ENCODE measurements at places on chromosomes 16 and 17.

GRCh38 chr17:71938340-71939010 lies 182.3 kb upstream of the SOX9 start:
- DNase-seq: no peak

- no peak for DNase-seq
Measured at GRCh38 chr17:40058186-40058784, 4.1 kb upstream of the MED24 start.

- no peak for DNase-seq
Measured at GRCh38 chr17:42900460-42901331, at the start of gene G6PC1. TSS of gene G6PC1 (plus strand) at chr17:42900799. CDS start at chr17:42900877, 78 bp downstream.

DNA sequence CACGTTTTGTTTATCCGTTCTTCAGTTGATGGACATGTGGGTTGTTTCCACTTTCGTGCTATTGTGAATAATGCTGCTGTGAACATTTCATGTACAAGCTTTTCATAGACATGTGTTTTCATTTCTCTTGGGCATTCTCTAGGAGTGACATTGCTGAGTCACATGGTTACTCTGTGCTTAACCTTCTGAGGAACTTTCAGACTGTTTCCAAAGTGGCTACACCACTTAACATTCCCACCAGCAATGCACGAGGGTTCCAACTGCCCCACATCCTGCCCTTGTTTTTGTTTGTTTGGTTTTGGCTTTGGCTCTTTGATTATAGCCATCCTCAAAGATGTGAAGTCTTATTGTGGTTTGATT lies 14.2 kb upstream of the PEMT start:
- no peak for DNase-seq

GRCh38 chr17:65783845-65784334 lies 222.4 kb upstream of the AXIN2 start:
- peak; percentile 96 for DNase-seq

- DNase-seq: peak; percentile 9
Measured at GRCh38 chr17:16027708-16028584, 28.3 kb downstream of the TTC19 start.

DNA sequence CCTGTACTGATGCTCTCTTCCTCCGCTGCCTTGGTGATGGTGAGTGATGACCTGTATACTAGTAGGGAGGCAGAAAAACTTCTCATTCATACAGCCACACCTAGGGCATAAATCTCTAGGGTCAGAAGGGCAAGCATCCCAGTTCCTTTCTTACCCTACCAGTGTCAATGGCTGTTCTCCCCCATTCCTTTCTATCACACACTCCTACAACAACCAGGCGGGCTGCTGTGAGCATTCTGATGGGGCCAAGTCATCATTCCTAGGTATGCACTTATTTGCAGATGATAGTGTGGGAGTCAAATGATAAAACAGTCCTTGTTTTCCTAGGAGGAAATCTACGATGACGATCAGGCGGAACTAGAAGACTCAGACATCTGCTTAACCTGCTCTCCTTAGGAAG lies 14.0 kb upstream of the SLC6A4 start:
- no peak for DNase-seq

GRCh38 chr17:32283745-32284201 lies 18.1 kb downstream of the RHBDL3 start:
- DNase-seq: no peak

GRCh38 chr17:63592797-63593196 lies 7.9 kb upstream of the TACO1 start:
- DNase-seq: no peak

GRCh38 chr17:63434951-63435571 lies 11.0 kb downstream of the CYB561 start:
- no peak for DNase-seq

DNA sequence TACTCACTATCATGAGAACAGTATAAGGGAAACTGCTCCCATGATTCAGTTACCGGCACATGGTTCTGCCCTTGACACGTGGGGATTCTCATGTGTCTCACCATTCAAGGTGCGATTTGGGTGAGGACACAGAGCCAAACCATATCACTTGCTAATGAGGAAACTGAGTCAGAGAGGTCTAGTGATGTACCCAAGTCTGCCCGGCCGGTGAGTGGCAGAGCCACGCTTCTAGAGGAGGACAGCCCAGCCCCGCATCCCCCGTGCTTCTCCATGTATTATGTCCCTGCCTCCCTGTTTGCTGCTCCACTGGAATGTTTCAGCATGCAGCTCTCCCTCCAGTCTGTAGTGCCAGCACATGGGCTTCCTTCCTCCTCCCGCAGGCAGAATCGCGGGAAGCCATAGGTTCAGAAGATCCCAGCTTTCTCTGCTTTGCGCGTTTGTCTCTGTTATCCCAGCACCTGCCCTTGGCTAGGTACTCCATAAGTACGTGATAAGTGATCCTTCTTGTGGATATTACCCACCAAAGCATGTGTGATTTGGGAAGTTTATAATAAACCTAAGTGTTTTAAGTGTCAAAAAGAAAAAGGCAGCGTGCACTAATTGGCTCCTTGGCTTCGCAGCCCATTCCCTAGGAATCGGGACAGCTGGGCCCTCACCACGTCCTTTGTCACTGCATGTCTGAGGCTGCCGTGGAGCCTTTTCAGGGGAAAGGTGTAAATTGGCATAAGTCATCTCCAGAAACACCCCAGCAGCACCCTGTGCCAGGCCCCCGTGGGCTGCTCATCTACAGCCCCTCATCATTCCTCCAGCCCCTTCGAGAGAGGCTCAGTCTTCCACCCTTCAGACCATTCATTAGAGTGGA lies 103.8 kb downstream of the CLEC16A start:
- no peak for DNase-seq

DNA sequence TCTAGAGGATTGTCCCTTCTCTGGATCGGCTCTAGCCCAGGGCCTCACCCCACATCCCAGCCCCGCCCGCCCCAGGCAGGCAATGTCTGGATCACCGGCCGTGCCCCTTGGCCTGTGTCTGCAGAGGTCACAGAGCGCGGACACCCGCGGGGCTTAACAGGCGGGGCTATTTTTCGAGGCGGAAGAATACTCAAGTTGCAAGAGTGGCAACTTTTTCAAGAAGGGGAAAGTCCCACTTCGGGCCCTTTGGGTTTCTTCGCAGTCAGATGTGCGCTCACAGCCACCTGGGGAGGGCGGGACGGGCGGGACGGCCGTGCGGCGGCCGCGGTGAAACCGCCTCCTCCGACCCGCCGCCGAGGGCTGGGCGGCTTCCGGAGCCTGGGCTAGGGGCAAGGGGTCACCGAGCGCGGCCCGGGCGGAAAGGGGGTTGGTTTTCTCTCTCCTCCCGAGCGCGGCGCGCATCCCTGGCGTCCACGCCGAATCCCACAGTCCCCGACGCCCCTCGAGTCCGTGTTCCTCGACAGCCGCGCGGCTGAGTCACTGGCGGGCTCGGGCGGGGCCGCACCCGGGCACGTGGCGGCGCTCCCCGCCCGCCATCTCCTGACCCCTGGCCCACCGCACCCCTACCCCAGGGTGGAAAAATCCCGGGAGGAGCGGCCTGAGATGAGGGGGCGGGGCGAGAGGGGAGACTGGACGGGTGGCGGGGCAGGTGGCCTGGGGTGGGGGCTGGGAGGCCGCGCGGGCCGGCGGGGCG lies 1.2 kb upstream of the PFN1 start:
- peak; percentile 69 for DNase-seq

DNA sequence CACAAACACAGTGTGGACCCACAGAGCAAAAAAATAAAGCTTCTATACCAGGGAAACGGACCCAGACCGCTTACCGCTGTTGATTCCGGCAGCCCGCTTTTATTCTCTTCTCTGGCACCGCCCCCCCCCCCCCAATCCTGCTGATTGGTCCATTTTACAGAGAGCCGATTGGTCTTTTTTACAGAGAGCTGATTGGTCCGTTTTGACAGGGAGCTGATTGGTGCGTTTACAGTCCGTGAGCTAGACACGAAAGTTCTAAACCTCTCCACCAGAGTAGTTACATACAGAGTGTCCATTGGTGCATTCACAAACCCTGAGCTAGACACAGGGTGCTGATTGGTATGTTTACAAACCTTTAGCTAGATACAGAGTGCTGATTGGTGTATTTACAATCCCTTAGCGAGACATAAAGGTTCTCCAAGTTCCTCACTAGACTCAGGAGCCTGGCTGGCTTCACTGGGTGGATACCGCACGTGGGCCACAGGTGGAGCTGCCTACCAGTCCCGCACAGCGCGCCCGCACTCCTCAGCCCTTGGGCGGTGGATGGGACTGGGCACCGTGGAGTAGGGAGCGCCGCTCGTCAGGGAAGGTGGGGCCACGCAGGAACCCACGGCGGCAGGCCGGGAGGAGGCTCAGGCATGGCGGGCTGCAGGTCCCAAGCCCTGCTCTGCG lies 92.4 kb downstream of the HAPSTR1 start:
- no peak for DNase-seq

DNA sequence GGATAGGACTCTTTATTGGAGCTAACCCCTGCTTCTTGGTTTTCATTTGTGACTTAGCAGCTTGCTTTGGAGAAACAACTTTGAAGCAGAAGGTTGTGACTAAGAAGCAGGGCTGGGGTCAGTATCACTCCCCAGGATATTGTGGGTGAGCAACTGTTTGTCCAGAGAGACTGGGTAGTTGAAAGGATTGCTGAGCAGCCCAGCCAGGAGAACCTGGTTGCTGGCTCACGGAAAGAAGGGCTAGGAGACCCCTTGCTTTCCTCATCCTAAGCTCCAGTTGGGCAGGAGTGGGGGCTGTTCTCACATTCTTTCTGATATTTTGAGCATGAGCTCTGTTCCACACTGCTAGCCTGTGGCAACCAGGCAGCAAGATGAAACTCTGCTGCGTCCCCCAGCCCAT lies 151.2 kb downstream of the CBLN1 start:
- DNase-seq: no peak

- no peak for DNase-seq
Measured at GRCh38 chr17:39927929-39928857, 661 bp downstream of the LRRC3C start.

- no peak for DNase-seq
Measured at GRCh38 chr17:79691931-79692330, 38.8 kb upstream of the ENPP7 start.

- no peak for DNase-seq
Measured at GRCh38 chr16:5639531-5639930, 541.9 kb upstream of the EEF2KMT start.

GRCh38 chr16:89278441-89279240 lies 61.1 kb downstream of the ZNF778 start:
- DNase-seq: no peak

DNA sequence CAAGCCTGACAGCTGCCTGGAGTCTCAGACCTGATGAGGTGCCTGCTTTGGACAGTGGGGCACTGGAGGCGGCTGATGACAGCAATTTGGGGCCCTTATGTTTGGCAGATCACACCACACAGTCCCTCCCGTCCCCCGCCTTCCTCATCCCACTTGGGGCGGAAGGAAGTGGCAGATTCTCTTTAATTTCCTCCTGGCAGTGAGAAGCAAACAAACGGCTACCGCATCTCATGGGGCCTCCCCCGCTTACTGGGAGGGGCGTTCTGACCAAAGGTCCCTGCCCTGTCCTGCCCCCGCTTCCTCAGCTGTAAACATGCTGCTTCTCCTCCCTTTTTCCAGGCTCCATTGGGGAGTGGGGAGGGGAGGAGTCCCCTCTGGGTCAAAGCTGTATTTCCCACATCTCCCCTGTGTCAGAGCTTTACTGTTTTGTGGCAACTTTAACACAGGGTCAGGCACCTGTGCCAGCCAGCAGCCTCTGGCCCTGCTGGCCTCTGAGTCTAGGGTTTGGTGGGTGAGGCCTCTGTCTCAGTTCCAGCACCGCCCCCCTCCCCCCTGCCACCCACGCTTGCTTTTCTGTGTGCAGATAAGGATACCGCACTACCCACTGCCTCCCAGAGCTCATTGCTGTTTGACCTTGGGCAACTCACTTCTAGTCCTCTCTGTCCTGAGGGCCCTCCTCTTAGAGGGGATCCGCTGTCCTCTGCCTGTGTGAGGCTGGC lies 5.4 kb upstream of the NFATC3 start:
- peak; percentile 77 for DNase-seq

DNA sequence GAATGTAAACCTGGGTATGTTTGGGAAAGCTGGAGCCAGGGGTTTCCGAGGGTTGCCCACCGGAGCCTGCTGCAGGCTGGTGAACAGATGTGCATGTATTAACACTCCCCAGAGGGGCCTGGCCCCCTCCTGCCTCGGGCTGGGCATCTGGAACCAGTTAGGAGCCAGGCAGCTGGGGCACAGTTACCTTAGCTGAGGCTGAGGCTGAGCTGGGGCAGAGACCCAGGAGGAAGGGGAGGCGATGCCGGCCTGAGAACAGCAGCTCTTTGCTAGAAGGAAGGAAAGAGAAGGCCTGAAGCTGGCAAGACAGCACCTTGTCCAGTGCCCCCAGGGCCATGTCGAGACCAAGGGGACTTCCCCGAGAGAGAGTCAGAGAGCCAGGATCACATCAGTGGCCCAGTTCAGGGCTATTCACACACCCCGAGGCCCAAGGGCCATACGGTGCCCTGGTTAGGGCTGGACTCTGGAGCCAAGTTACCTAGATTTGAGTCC lies 65.8 kb downstream of the RMI2 start:
- no peak for DNase-seq

DNA sequence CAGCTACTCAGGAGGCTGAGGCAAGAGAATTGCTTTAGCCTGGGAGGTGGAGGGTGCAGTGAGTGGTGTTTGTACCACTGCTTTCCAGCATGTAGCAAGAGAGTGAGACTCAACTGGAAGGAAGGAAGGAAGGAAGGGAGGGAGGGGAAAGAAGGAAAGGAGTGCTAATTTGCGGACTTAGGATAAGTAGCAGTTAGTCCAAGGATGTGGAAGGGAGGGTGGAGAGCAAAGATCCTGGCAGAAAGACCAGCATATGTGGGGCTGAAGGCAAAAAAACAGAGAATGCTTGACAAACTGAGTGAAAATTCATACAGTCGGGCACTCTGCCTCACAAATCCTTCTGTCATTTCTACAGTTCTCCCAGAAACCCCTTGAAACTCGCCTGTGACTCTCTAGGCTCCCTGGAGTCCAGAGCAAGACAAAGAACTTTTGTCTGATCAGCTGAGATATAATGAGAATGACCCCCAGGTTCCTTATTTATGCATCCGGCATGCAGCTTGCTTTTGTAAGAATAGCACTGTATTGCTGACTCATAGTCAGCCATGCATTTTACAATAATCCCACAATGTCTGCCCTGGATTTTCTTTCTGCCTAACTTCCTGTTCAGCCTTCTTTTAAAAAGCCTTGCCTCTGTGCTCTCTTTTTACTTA lies 31.5 kb downstream of the CDK5RAP3 start:
- DNase-seq: peak; percentile 26

DNA sequence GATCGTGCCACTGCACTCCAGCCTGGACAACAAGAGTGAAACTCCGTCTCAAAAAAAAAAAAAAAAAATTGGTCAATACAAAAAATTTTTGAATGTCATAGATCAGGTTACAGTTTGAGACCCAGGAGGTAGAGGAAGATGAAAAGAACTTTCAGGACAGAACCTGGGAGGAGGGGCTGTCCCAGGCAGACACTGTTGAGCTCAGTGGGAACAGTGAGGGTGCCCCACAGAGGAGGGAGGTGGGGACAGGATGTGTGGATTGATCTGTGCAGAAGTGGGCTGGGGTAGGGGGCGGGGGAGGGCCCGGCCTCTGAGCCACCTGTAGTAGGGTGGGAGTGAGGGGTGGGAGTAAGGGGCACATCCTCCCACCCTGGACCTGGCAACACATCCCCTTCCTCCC lies 58.3 kb downstream of the PRMT7 start:
- DNase-seq: no peak

Data from HT-29 (cell line).